Activated CD4-positive, alpha-beta T cell treated with anti-CD3 and anti-CD28 coated beads, Interleukin-2, amount 10 ng/mL, durations not matched to agents 24 days and 14 days (primary cell): ENCODE measurements at places on chromosomes 5 and 9. TPM values are rescaled to one million over a fixed set of nuclear protein-coding genes. Genes with fewer than 3 reads are reported as not detected.
A peak's percentile ranks its signal among the peaks of the same experiment; 100 is the strongest.

DNA sequence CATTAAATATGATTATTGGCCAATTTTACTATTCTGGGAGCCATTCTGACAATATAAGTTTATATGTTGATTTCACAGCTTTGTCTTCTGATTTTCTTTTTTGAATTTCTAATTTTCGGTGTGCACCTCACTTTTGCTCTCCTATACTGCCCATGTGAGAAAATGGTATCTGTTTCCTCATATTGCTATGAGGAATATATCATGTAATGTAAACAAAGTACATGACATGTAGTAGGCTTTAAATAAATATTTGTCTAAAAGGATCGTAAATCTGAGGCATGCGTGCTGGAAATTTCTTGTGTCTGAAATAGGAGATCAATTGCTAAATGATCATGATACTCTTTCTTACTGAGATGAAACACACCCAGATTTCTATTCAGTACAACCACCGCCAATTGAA lies 119.9 kb downstream of the ZDHHC21 start:
- H3K36me3 ChIP-seq: peaks cover 1% of the 10 kb centered on the region
- H3K27ac ChIP-seq: no peak overlapping the region
- peaks cover 2% of the 10 kb centered on the region for H3K27me3 ChIP-seq
- H3K4me3 ChIP-seq: no peak overlapping the region
- no peak for DNase-seq

- no peaks in the 10 kb centered on the region for H3K36me3 ChIP-seq
- no peak overlapping the region for H3K4me3 ChIP-seq
- no peak for DNase-seq
- no peaks in the 10 kb centered on the region for H3K4me1 ChIP-seq
- no peak overlapping the region for H3K27ac ChIP-seq
Observed at GRCh38 chr5:73005886-73006285, 50.0 kb downstream of the FCHO2 start.

DNA sequence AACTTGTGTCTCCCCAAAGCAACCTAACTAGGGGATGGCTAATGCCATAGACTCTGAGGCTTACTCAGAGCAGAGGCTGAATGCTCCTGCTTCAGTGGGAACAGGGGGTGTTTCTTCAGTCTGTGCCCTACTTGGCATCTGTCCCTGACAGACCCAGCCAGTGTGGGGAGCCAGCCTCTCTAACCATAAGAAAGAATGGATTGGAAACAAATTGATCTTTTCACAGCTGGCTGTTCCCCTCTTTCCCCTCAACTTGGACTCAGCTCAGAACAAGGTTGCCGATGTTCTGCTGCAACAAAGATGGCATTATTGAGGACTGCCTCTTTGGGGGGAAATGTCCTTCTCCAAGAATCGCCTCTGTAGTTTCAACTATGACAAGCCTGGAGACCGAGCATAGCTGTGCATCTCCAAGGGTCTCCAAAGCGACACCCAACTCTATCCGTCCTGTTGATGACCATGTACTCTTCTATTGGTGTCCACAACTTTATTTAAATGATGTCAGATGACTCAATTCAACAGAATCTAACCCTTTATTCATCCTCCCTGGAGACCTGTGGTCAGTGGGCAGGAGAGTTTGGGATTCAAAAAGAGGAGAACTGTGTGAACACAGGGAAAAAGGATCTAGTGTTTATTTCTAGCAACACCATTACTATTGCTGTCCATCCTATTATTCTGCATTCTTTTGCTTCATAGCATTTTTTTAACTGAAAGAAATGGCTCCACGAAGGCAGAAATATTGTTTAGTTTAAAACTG lies 24.7 kb upstream of the TNC start:
- no peak for DNase-seq
- peak overlapping the region; percentile 33 for H3K4me3 ChIP-seq
- H3K36me3 ChIP-seq: peaks cover 5% of the 10 kb centered on the region

DNA sequence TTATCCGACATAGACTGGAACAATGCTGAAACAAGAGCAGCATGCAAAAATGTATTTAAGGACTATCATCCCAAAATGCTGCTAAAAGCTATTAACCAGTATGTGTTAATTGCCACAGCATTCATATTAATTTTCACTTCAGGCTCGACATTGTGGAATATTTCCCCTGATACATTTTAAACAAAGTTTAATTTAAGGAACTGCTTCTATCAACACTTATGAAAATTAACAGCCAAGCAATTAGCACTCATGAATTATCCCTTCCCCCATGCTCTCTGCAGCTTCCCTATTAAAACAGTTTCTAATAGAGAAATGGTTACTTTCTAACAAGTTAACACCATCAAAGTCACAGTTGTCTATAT lies 54.8 kb downstream of the MAPKAP1 start:
- H3K27me3 ChIP-seq: no peaks in the 10 kb centered on the region
- H3K36me3 ChIP-seq: peaks cover 35% of the 10 kb centered on the region
- peaks cover 36% of the 10 kb centered on the region for H3K4me1 ChIP-seq
- H3K27ac ChIP-seq: no peak overlapping the region
- no peak for DNase-seq

DNA sequence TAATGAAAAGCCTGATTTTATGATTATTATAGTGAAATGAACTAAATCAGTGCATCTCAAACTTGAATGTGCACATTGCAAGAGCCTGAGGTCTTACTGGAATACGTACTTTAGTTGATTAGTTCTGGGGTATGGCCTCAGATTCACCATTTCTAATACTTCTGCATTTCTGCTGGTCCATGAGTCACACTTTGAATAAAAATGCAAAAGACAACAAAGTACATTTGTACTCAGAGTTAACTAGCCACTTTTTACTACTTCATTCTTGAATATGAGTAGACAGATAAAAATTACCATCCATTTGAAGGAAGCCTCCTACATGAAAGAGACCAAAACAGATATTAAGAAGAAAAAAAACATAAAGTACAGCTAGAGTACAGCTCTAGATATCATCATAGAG lies 27.1 kb upstream of the PRR16 start:
- H3K27ac ChIP-seq: no peak overlapping the region
- no peaks in the 10 kb centered on the region for H3K36me3 ChIP-seq
- no peaks in the 10 kb centered on the region for H3K4me1 ChIP-seq
- no peak for DNase-seq
- H3K27me3 ChIP-seq: no peaks in the 10 kb centered on the region

The TMEM161B gene
- total RNA-seq: 27.2 and 30.1 TPM in 2 replicates

GRCh38 chr5:43227655-43228054 lies 35.6 kb downstream of the NIM1K start:
- DNase-seq: no peak
- H3K4me3 ChIP-seq: no peak overlapping the region
- no peaks in the 10 kb centered on the region for H3K27me3 ChIP-seq
- no peak overlapping the region for H3K27ac ChIP-seq
- no peaks in the 10 kb centered on the region for H3K4me1 ChIP-seq
- no peaks in the 10 kb centered on the region for H3K36me3 ChIP-seq

GRCh38 chr5:13609504-13609903 lies 335.0 kb downstream of the DNAH5 start:
- no peaks in the 10 kb centered on the region for H3K4me1 ChIP-seq
- no peak for DNase-seq
- H3K36me3 ChIP-seq: no peaks in the 10 kb centered on the region
- H3K27ac ChIP-seq: no peak overlapping the region
- H3K4me3 ChIP-seq: no peak overlapping the region
- no peaks in the 10 kb centered on the region for H3K27me3 ChIP-seq

DNA sequence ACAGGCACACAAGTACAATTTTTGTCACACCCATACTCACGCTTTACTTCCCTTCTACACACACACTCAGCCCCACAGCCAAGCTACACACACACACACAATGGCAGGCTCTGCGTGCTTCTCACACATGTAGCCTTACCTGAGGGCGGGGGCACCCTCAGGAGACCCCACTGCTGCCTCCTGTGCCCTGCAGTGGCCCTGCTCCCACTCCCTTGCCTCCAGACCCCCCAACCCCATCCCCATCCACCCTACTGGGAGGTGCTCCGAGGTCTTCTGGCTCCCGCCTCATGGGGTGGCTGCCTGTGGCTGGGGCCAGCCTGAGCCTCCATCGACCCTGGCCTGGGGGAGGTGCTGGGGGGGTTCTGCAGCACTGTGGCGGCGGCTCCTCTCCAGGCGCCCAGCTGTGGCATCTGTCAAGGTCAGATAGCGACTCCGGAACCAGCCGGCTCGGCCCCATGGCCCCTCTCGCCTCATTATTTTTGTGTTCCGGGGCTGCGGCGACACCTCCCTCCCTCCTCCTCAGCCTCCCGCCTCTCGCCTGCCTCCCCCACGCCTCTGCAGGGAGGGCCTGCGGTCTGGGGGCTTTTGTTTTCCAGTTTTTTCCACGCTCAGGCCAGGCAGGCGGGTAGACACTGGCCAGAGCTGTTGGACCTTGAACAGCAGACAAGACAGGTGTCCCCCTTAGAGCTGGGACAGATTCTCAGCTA lies 21.7 kb downstream of the CXXC5 start:
- H3K27ac ChIP-seq: no peak overlapping the region
- no peaks in the 10 kb centered on the region for H3K36me3 ChIP-seq
- peaks cover 26% of the 10 kb centered on the region for H3K4me1 ChIP-seq
- peak overlapping the region; percentile 73 for H3K4me3 ChIP-seq
- no peaks in the 10 kb centered on the region for H3K27me3 ChIP-seq
- no peak for DNase-seq

- no peak for DNase-seq
- no peaks in the 10 kb centered on the region for H3K4me1 ChIP-seq
- H3K27ac ChIP-seq: no peak overlapping the region
- H3K4me3 ChIP-seq: no peak overlapping the region
- H3K27me3 ChIP-seq: no peaks in the 10 kb centered on the region
Observed at GRCh38 chr9:14661421-14662059, 31.7 kb downstream of the ZDHHC21 start.

The NEUROG1 gene
- total RNA-seq: not detected in 2 replicates

DNA sequence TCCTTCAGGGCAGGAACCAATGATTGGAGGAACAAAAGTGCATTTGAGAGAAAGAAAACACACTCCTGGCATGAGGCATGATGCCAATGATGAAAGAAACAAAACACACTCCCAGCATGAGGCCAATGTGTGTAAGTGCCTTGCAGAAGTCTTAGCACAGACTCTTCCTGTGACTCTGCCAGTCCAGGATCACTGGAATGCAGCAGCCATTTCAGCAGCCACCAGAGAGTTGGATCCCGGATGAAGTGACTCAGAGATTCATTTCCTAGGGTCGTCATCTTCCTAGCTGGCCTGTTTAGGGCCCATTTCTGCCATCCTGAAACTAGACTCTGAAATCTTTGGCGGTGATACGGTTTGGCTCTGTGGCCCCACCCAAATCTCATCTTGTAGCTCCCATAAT lies 212.5 kb downstream of the CFAP90 start:
- no peak overlapping the region for H3K4me3 ChIP-seq
- no peaks in the 10 kb centered on the region for H3K36me3 ChIP-seq
- H3K27ac ChIP-seq: no peak overlapping the region
- DNase-seq: no peak
- no peaks in the 10 kb centered on the region for H3K27me3 ChIP-seq
- no peaks in the 10 kb centered on the region for H3K4me1 ChIP-seq

The PITX1 gene
- 0.61 and 0.78 TPM in 2 replicates for total RNA-seq
